ENCODE measurements at places on chromosomes 3 and 15.

GRCh38 chr3:3296979-3297381, 117.5 kb upstream of the CRBN start:
- DNase-seq: no peak

DNA sequence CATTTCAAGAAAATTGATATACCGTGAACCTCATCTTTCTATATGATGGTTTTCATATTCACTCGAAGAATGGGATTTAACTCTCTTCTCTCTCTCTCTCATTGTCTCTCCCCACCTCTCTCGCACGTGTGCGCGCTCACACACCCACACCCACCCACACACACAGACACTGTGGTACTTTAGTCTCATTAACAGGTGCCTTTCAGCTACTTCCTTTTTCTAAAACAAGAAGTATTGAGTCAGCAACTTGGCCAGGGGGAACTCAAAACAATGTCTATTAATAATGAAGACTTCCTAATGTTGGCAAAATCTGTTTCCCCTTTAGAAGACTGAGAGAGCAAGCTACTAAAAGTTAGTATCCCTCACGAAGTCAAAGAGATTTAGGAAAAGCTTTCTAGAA, 150.7 kb downstream of the TMCO5A start:
- no peak for DNase-seq

DNA sequence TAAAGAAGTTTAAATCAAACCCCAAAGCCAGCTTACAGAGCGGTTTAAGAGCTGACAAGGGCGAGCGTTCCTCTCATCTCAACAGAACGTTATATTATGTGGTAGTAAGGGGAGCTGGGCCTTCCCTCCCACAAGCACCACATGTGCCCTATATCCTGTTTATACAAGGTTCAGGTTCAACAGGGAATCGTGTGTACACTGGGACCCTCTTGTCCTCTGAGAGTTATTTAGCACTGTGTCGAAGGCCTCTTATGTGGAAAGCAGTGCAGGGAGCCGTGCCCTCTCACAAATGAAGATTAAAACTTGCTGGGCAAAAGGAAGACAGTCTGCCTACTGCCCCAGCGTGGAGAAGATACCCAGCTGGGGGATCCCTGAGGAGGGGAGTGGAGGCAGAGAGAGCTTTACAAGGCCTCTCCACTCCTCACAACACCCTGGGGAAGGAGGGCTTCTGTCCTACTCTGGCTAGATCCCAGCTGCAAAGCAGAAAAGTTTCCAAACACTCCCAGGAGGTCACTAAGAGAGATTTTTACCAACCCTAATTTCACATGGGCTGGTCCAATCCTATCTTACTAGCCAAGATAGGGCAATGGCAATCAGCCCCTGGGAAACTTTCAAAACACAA, 2.9 kb downstream of the TLE3 start:
- DNase-seq: no peak

DNA sequence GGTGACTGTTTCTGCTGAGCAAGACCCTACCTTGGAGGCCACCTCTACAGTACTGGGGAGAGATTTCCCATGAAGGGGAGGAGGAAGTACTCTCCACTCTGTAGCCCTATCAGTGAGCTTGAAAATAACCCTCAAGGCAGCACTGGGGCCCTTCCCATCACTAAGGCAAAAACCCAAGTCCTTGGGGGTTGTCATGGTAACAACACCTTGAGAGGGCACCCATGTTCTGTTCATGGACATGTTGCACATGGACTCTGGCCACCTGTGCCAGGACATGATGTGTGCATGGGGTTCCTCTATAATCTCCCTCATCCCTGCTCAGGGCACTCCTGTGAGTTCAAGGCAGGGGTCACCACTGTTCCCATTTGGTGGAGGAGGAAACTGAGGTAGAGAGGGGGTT, 10.9 kb upstream of the CDC25A start:
- DNase-seq: no peak

GRCh38 chr15:42707873-42708544, 28.9 kb downstream of the CDAN1 start:
- DNase-seq: no peak

DNA sequence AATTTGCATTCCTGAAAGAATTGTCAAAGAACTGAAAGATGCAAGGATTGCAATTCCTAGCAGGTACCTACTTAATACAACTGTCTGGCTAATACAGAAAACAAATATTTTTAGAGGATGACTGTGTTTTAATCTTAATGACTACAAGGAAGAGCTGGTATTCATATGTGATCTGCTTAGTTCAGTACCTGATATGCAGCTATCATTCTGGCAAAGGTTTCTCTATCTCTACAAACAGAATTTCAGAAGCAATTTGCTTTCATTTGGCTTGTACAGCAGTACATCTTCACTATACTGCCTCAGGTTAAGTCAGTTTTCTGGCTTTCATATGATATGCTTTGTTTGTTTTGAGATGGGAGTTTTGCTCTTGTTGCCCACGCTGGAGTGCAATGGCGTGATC, 51.3 kb downstream of the TBL1XR1 start:
- no peak for DNase-seq

DNA sequence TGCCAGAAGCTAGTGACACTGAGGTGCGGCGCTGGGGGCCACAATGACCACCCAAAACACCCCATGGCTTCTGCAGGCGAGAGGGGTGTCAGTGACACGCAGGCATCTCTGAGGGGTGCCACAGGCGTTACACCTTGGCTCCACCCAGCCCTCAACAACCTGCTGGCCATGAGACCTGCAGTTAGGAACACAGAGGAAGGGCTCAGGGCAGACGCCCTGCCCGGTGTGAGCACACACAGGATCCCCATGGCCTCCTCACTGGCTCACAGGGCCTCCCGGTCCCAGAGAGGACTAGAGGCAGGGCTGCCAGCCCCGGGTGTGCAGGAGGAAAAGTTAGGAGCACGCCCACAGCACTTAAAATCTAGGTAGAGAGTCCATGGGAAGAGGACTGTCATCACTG, 35.1 kb downstream of the CYFIP1 start:
- no peak for DNase-seq

DNA sequence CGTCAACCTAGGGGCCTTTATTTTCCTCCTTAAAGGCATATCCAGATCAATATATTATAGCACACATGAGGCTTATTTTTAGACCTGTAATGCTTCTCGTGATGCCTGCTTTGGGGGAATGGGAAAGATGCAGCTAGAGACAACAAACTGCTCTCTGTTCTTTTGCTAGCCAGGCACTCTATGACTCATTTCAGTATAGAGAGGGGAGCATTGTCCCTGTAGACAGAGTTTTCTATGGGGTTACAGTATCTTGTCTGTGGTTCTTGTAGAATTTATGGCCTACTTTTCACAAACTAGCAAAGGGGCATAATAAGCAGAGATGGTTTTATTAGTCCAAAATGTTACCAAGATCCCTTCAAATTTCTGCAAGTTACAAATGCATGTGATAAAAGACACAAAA, 305.6 kb downstream of the LSAMP start:
- DNase-seq: no peak

- DNase-seq: no peak
These were observed 67.4 kb downstream of the GRIP2 start for GRCh38 chr3:14472471-14473351.

DNA sequence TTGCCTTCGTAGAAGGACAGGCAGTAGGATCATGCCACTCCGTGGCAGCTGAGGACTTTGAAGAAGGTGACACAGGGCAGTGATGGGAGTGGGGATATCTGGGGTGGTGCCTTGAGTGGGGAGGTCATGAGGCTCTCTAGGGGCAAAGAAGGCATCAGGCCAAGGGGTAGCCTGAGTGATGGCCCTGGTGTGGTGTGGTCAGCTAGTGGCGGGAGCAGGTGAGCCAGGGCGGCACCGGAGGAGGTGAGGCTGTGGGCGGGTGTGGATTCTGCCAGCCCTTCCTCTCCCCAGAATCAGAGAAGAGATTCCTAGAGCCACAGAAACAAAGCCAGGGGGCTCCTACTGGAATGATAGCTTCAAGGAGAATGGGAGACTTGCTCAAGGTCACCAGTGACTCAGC, 18.4 kb downstream of the WNT7A start:
- DNase-seq: no peak

DNA sequence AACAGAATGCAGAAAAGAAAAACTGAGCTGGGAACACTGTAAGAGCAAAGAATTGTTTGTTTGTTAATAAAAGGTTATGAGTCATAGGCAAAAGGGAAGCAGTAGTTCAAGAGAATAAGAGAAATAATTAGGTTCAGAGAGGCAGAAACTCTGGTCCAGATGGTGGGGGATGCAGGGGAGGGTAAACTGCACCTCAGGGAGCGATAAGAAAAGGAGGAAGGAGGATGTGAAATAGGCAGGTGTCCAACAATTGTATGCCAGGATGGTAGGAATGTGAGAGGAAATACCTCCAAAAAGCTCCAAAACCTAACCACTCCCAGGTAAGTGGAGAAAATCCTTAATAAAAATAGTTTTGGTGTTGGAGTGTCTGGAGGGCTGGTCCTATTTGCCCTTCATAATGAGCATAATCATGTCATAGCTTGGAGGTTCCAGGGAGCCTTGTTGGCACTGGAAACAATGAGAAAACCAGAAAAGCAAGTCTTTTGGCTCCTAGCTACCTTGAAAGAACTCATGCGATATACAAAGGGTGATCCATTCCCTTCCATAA, 405.4 kb upstream of the TBL1XR1 start:
- no peak for DNase-seq

- no peak for DNase-seq
These were observed 11.0 kb upstream of the ILDR1 start for GRCh38 chr3:122033023-122033422.

GRCh38 chr15:53260647-53261046, 470.5 kb upstream of the ONECUT1 start:
- DNase-seq: no peak

DNA sequence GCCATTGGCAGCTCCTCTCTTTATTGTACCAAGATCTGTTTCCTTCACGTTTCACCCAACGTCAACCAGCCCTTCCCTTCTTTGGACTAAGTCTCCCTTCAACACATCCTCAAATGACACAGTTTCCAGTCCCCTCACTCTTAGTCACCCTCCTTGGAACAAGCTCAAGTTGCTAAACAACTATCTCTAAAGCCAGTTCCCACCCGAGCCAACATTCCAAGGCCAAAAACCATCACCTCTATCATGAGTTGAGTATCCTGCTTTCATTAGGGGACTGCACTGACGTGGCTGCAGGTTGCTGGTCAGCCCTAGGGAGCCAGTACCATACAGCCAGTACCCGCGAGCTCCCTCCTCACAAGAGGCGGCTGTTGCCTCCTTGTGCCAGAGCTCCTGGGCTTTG, 73.8 kb downstream of the LIPC start:
- no peak for DNase-seq

DNA sequence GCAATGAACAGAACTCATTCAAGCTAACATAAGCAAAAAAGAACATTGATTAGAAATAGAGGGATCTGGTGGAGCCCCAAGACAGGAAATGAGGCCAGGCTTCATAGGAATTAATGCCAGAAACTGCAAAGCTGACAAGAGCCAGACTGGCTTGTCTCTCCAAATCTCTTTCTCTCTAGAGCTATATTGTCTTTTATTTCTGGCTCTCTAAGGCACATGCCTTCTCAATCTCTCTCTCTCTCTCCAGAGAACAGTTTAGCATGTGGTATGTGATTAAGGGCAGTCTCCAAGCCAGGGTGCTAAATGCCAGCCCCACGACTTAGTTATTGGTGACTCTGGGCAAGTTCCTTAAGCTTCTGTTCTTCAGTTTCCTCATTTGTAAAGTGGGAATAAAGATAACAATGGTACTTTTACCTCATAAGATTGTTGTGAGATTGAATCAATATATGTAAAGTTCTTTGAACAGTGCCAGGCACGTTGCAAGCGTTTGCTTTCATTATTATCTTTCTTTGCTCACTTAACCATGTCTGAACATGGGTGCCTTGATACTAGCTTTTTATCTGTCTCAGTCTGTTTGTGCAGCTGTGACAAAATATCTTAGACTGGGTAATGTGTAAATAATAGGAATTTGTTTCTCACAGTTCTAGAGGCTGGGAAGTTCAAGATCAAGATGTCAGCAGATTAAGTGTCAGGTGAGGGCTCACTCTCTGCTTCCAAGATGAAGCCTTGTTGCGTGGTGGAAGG, 123.2 kb downstream of the BDH1 start:
- DNase-seq: no peak

GRCh38 chr3:138097192-138098172, 17.9 kb downstream of the DZIP1L start:
- DNase-seq: no peak

DNA sequence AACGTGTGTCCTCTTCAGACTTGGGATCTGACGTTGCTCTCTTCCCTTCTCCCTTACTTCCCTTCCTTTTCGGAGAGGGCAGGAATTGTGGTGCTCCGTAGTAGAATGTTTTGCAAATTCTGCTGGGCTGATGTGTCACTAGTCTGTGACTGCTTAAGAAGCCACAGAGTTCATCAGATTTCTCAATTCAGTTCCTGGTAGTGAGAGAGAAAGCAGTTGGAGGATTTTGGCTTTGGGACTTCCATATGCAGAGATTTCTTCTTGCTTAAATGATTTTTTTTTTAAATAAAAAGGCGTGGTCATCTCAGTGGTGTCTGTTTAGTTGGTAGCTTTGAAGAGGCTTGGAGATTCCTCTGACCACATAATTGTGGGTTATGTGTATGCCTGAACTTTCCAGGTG, 10.1 kb downstream of the CEMIP start:
- DNase-seq: no peak

DNA sequence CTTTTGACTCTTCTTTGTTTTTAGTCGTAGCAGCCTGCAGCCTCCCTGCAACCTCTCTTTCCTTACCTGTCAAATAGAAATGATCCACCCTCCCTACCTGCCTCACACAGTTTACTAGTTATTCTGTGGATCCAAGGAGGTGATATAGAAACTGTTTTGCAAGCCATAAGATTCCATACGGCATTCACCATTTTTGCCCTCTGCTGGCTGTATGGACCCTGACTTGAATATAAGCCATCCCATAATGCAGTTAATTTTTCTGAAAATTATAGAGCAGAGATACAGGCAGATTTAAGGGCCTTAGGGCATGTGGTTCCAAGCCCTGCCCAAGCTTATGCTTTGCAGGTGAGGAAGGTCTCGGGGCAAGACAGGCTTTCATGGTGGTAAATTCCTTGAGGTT, 63.8 kb downstream of the CPN2 start:
- DNase-seq: no peak

DNA sequence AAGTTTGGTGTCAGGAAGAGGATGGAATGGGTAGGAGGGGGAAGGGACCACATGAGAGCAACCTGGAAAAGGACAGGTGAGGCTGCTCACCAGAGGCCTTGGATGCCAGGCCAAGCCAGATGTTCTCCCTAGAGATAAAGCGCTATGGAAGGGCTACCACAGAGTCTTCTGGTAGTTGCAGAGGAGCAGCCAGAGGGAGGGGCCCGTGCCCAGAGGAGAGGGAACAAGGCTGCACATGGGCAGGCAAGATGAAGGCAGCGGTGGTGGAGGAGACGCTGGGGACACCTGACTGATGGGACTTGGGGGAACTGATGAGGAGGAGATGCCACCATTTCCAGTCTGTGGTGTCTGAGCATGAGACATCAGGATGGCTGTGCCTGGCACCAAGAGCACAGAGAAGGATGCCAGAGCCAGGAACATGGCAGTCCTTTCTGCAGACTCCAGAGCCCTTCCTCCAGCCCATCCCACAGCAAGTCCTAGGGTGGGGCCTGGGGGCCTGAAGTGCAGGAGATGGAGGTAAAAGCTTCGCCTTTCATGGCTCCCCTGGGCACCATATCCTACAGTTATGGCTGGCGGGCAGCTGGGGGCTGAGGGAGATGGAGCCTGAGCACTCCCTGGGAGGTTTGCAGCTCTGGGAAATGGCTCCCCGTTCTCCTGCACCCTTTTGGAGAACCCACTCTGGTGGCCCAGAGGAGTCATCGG, 103.0 kb downstream of the ETFA start:
- DNase-seq: no peak
